Omental fat pad (tissue), 4 donors: ENCODE measurements at places on chromosomes 3 and 15. TPM values are rescaled to one million over a fixed set of nuclear protein-coding genes. Genes with fewer than 3 reads are reported as not detected.

Gene CRABP1
- total RNA-seq: not detected

DNA sequence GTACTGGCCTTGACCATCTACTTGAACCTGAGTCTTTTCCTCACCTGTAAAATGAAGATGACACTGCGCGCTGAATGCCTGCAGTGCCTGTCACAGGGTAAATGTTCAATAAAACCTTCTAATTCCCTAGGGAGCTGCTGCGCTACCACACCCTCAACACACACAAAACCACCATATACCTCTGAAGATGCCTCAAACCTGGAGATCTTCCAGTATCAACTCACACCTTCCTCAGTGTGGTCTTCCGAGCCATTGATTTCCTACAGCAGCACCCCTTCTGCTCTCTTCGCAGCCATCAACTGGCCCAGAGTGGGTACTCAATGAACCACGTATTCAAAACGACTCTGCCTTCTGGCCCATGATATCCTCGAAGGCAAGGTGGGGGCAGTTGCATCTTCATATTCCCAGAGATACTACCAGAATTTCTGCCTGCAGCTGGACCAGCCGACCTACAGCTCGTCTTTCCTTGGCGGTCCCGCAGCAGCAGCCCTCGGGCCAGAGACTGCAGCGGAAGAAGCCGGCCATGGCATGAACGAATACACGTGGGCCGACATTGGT lies 695 bp downstream of the RPL32 start:
- DNase-seq: no peak

Gene PCNP
- total RNA-seq: 97.9 TPM

Gene TM4SF1
- total RNA-seq: 285 TPM

DNA sequence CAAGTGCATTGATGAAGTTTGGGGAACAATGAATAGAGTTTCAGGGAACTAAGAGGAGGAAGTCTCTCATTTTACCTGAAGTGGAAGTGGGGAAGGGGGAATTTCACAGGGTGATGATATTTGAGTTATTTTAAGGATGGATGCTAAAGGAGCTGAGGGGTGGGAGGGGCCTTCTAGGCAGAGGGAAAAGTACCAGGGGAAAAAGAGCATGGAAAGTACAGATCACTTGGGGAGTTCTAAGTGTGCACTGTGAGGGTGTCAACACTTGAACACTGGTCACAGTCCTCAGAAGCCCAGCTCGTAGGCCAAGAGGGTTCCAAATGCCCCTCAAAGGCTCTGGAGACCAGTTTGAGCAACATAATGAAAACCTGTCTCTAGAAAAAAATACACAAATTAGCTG lies 18.2 kb downstream of the LAMP3 start:
- DNase-seq: no peak

Gene CD86
- total RNA-seq: 10.7 TPM
